ENCODE measurements at places on chromosomes 4 and X.

DNA sequence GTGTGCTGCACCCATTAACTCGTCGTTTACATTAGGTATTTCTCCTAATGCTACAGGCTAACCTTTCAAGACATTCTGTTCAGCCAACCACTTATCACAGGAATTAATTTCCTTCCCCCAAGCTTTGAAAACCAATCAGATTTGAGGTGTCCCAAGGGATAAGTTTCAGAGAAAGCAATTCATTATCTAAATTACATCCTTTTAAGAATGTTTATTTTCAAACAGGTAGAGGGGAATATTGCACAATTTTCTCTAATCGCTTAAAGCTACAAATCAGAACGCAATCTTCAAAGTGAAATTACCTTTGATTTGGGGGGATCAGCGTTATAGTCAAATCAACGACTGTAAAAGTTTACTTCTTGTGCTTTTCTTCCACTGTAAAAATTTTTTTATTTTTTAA is 1.6 kb downstream of the CLOCK start:
- DNase-seq, result no peak

- no peak for DNase-seq
These were observed 123.1 kb upstream of the GPM6A start for GRCh38 chr4:175935016-175935661.

DNA sequence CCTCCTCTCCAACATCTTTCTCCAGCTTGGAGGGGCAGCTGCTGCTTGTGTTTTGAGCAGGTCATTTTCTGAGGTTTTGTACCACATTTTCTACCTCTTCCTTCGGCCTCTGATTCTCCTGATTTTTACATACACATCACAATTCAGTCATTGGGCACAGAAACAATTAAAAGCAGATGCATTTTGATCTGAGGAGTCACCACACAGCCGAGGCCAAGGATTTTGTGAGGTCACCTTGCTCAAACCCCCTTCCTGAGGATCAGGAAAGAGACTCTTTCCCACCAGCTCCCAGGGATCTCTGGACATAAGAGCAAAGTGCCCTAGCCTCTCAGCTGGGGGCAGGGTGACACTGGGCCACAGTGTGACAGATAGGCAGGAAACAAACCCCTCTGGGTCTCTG is 5.4 kb upstream of the FATE1 start:
- no peak for DNase-seq

GRCh38 chr4:186554914-186555827 is at the start of gene MTNR1A:
TSS of gene MTNR1A (minus strand) at chr4:186555567. CDS start at chr4:186555365, 202 bp downstream.
- DNase-seq, result no peak

GRCh38 chr4:144463896-144464295 is 182.1 kb upstream of the HHIP start:
- no peak for DNase-seq

DNA sequence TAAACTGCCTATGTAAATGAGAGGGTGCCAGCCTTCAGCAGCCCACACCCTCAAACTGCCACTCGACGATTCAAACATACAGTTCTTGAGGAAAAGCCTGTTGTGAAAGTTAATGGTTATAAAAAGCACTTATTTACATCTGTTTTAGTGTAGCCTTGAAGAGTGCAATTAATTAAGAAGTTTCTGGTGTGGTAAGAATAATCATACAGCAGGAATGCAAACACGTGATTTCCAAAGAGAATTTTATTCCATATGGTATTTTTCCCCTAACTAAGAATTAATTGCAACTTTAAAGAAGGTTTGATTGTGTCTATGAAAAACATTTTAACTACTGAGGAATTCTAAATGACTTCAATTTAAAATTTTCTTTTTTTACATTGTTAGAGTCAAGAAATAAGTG is 176.3 kb upstream of the PITX2 start:
- DNase-seq, result no peak

DNA sequence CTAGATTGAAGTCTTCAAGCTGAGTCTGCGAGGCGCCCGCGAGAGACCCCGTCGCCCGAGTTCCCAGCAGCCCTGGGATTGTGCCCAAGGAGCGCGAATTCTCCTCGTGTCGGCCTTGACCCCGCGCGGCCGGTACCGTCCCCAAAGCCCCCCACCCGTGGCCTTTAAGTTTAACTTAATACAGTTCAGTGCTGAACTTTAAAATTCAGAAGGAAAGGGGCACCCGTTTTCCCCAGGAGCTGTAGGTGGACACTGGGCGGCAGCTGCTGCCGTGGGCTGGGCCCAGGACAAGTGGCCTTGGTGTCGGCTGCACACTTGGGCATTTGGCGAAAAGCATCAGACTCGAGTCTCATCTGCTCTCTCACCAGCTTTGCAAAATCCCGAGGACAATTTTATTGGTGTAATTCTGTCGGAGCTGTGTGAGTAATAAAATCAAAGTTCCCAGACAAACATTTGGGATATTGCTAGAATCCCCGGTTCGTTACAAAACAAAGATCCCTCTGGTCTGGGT is 634 bp downstream of the CWH43 start:
- DNase-seq, result no peak

GRCh38 chr4:84482564-84483563 is 16.2 kb downstream of the NKX6-1 start:
- no peak for DNase-seq

GRCh38 chr4:61468024-61468720 is 268.0 kb downstream of the ADGRL3 start:
- no peak for DNase-seq

GRCh38 chr4:77009511-77010115 is 60.1 kb downstream of the SEPTIN11 start:
- DNase-seq, result no peak

- DNase-seq, result no peak
These were observed 719 bp upstream of the BGN start for GRCh38 chrX:153494061-153494460.

- DNase-seq, result no peak
These were observed 2.1 kb downstream of the MAGEB2 start for GRCh38 chrX:30217465-30217864.

- no peak for DNase-seq
These were observed 1.1 kb downstream of the ITGB1BP2 start for GRCh38 chrX:71302461-71303213.

DNA sequence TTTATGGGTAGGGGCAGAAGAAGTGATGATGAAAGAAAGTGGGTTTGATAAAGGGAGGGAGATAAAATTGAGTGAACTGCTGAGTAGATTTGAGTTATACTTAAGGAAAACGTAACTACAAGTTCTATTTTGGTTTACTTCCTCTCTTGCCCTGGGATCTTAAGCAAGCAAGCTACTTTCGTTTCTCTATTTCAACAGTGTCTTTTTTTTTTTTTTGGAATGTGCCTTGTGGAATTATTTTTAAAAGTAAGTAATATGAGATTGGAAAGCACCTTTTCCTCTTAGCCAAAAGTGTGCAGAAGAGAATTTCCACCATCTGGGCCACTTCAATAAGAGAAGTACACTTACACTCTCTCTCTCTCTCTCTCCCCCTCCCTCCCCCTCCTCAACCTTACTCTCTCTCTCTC is 16.0 kb upstream of the C4orf36 start:
- no peak for DNase-seq

- DNase-seq, result no peak
These were observed 137.4 kb downstream of the NSUN7 start for GRCh38 chr4:40886931-40887763.

DNA sequence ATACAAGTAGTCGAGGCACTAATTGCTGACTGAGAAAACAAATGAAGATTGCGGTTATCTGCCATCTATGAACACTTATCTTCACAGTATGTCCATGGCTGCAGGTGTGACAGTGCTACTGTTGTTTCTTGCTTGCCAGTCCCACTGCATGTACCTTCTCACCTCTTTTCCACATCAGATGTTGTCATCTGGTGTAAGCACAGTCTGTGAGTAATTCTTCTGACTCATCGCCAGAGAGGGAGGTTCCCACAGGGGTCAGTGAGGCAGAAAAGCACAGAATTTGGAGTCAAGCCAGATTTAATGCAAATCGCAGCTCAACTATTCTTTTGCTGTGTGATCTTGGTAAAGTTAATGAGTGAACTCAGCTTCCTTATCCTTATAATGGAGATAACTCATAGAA is 144.4 kb downstream of the GLRA2 start:
- no peak for DNase-seq

DNA sequence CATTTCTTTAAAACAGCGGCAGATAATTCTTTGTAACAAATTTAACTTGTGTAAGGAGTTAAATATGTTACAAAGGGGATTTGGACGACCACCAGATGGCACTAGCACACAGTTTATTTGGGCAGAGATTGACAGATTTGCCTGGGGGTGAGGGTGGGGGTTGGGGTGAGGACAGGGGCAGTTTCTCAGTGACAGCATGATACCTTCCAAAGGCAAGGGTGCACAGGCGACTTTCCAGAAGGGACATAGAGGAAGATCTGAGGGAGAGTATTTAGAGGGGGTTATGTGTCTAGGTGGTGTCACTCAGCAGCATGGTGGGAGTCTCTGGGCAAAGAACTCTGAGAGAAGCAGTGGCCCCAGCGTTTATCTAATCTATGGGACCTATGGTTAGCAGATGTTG is 9.6 kb upstream of the TMA16 start:
- no peak for DNase-seq

DNA sequence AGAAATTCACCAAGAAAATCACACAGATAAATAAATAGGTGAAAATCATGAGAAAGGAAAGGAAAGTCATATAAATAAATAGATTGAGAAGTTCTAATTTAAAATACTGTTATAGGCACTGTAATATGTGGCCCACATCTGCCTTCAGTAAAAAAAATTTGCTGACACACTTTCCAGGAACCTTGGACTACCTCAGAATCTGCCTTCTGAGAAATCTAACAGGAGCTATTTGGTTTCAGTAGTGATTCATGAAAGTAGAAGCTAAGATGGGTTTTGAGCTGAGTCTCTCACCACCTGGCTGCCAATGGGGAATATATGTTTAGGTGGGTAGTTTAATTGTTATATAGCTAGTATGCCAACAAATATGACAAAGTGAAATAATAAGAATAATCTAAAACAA is 810.0 kb downstream of the RAB28 start:
- DNase-seq, result no peak

DNA sequence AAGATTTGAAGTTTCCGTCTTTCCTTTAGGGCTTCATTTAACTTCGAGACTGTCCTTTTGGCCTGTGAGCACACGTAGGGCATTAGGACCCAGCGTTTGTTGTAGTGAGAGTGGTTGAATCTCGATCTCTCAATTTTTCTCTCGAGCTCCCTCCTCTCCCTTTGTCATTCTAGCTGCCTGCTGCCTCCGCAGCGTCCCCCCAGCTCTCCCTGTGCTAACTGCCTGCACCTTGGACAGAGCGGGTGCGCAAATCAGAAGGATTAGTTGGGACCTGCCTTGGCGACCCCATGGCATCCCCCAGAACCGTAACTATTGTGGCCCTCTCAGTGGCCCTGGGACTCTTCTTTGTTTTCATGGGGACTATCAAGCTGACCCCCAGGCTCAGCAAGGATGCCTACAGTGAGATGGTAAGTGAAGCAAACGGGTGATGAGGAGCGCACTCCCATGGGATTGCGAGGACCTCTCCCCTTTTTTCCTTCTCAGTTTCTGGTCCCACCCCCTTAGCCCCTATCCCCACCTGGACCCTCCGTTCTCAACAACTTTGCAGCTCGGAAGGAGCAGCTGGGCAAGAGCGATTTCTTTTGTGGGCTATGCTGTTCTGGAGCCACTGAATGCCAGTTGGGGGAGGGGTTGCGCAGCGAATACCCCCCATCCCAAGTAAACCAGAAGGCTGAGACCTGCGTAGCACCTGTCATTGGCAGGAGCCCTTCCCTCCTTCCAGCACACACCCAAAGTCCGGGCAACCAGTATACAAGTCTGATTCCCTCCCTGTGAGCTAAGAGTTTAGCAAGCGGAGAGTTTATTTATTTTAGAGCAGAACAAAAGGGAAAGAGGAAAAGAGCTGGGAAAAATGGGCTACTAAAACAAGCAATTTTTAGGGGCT is at the start of gene TMEM35A:
TMEM35A (plus strand) TSS at position 164 of the 883 bp plus-strand sequence; CDS start at position 288, 124 bp downstream.
- no peak for DNase-seq

- no peak for DNase-seq
These were observed 2.4 kb upstream of the CFAP299 start for GRCh38 chr4:80333121-80333520.

DNA sequence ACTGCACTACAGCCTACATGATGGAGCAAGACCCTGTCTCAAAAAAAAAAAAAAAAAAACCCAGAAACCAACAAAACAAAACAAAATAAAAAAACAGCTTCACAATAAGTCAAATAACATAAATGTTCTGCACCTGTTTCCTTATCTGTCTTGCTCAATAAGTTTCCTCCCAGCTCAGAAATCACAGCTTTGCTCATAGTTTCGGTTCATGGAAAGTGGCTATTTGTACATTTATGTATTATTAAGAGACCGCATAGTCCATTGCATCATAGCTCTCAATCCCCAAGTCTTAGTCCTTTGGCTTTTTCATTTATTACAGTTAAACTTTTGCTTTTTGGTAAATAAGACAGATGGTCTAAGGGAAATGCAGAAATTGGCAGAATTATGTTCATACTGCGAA is 24.4 kb upstream of the CFAP299 start:
- no peak for DNase-seq

- DNase-seq, result no peak
These were observed 280.2 kb downstream of the ADGRA3 start for GRCh38 chr4:22235698-22236097.

DNA sequence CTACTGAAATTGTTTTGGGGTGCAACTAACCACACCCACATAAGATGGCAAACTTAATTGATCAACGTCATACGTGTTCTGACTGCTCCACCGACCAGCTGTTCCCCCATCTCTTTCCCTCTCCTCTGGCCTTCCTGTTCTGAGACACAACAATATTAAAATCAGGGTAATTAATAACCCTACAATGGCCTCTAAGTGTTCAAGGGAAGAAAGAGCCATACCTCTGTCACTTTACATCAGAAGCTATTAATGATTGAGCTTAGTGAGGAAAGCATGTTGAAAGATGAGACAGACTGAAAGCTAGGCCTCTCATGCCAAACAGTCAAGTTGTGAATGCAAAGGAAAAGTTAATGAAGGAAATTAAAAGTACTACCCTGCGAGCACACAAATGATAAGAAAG is 173.9 kb upstream of the FTHL17 start:
- no peak for DNase-seq

- DNase-seq, result no peak
These were observed 569 bp downstream of the DCK start for GRCh38 chr4:70994069-70994366.

GRCh38 chr4:66023061-66023460 is 352.8 kb upstream of the EPHA5 start:
- DNase-seq, result no peak

DNA sequence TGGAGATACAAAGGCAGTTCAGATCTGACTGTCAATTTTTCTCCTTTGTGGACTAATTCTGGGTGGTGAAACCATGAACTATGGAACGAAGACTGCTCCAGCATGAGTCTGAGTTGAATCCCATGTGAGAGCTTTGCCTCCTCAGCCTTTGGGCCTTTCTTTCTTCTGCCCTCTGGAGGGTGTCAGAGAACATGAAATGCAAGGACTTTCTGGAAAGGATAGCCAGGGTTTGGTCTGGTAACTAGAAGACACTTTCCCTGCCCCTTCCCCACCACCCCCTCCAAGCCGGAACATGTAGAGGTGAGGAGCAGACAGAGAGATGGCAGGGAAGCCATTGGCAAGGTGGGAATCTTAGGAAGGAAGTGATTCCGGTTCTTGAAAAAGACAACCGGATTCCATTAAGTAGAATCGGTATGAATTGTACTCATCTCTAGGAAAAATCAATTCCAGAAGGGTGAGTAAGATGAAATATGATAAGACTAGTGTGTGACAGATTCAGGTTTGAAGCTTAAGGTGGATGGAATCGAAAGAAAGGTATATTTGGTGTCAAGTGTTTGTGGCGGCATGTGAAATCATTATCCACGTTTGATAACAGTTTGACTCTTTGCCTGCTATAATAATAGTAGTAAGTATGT is 19.0 kb downstream of the FHL1 start:
- no peak for DNase-seq

GRCh38 chr4:153409924-153410501 is 56.1 kb upstream of the TMEM131L start:
- no peak for DNase-seq

- no peak for DNase-seq
These were observed 8.8 kb downstream of the PPM1K start for GRCh38 chr4:88275516-88275915.
